ENCODE measurements at places on chromosomes 5 and 9.

DNA sequence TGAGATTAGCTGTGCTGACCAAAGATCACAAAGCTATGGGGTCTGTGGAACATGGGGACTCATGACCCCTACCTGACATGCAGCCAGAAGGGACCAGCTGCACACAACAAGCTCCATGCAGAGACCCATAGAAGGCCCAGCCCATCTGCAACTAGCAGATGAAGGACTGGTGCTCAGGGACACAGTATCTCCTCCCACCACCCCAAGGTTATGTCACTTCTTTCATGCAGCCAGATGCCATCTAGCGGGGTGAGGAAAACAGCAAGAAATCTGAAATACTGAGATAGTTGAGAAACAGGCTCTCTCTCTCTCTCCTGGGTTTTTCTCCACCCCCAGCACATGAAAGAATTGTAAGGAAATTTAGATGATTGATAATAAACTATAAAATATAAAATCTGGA lies 161.3 kb upstream of the DAPK1 start:
- peaks cover 14% of the 10 kb centered on the region for H3K27me3 ChIP-seq
- H3K36me3 ChIP-seq = no peaks in the 10 kb centered on the region
- no peak overlapping the region for H3K4me3 ChIP-seq
- peaks cover 5% of the 10 kb centered on the region for H3K4me1 ChIP-seq
- DNase-seq = no peak

GRCh38 chr9:19138084-19138483 lies 10.8 kb upstream of the PLIN2 start:
- H3K27me3 ChIP-seq = no peaks in the 10 kb centered on the region
- no peak overlapping the region for H3K27ac ChIP-seq
- no peak overlapping the region for H3K4me3 ChIP-seq
- H3K4me1 ChIP-seq = no peaks in the 10 kb centered on the region
- no peaks in the 10 kb centered on the region for H3K36me3 ChIP-seq

DNA sequence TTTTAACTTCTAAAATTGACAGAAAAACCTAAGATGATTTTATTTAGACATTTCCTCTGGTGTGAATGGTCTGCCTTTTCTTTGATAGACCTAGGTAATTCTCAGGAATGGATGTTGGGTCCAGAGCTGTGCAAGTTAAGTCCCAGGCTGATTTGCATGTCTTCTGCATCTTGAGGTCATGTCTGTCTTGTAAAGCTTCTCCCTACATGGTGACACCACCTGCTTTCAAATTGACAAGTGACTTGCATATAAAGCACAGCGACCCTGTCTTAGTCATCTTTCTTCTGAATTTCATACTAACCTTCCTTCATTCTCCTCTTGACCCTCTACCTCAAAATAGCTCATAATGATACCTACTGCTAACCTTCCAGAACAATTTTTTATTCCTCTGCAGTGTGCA lies 29.2 kb downstream of the OSTF1 start:
- H3K36me3 ChIP-seq = peaks cover 11% of the 10 kb centered on the region
- no peak overlapping the region for H3K4me3 ChIP-seq
- no peak for DNase-seq
- H3K27me3 ChIP-seq = no peaks in the 10 kb centered on the region
- peaks cover 5% of the 10 kb centered on the region for H3K4me1 ChIP-seq

DNA sequence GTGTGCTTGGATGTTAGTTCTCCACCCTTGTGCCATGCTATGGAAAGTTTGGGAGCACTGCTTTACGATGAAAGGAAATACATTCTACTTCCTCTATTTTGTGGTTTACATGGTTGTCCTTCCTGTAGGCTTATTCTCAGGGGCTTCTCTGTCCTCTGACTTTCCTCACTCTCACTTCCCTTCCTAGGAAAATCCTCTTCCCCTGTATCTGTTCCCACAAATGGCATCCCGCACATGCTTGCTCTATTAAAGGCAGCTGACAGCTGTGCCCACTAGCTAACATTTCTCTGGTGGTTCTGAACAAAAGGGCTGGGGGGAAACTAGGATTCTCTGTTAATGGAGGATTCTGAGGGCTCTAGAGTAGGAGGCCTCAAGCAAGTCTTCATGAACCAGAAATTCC lies 52.4 kb downstream of the FAM170A start:
- H3K27ac ChIP-seq = no peak overlapping the region
- H3K4me3 ChIP-seq = no peak overlapping the region
- H3K36me3 ChIP-seq = no peaks in the 10 kb centered on the region
- no peaks in the 10 kb centered on the region for H3K27me3 ChIP-seq
- no peaks in the 10 kb centered on the region for H3K4me1 ChIP-seq

- H3K4me3 ChIP-seq = no peak overlapping the region
- DNase-seq = no peak
- no peaks in the 10 kb centered on the region for H3K36me3 ChIP-seq
- H3K27ac ChIP-seq = no peak overlapping the region
Measured at GRCh38 chr9:117278020-117278419, 136.8 kb downstream of the ASTN2 start.

DNA sequence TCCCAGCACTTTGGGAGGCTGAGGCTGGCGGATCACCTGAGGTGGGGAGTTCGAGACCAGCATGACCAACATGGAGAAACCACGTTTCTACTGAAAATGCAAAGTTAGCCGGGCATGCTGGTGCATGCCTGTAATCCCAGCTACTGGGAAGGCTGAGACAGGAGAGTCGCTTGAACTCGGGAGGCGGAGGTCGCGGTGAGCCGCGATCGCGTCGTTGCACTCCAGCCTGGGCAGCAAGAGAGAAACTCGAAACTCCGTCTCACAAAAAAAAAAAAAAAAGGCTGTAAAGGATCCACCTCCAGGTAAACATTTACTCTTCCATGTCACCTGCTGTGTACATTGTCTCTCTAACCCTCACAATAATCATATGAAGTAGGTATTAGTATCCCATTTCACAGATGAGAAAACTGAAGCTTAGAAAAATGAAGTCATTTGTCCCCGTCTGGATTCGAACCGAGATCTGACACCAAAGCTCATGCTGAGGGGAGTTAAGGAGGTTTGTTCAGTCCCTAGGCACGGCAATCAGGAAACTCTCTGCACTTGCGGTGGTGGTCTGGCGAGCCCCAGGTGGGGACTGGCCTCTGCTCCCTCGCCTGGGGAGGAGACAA lies 494 bp upstream of the DOCK2 start:
- peaks cover 6% of the 10 kb centered on the region for H3K36me3 ChIP-seq
- no peaks in the 10 kb centered on the region for H3K27me3 ChIP-seq
- no peak for DNase-seq
- peak overlapping the region; percentile 55 for H3K4me3 ChIP-seq
- H3K4me1 ChIP-seq = peaks cover 24% of the 10 kb centered on the region

DNA sequence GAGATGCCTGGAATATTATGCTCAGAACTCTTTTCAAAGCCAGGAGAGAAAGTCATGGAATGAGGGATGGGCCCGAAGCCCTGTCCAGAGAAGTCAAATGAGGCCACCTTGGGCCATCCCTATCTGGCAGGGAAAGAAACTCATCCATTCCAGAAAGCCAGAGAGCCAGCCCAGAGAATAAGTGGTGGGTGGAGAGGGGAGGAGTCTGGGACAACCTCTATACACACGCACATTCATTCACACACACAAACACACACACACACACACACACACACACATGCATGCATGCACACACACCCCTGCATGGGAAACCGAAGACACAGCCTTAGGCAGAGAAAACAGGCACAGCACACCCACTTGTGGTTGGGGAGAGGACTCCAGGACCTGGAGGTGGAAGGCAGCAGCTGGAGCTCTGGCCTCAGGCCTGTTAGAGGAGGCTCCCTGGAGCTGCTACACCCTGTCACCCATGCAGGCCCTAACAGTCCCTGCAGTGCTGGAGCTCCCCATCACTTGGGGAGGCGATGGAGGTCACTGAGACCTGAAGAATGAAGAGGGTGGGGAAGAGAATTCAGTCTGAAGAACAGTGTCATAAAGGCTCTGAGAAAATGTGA lies 38.0 kb downstream of the TGFBI start:
- H3K4me3 ChIP-seq = no peak overlapping the region
- H3K27me3 ChIP-seq = peaks cover 5% of the 10 kb centered on the region
- DNase-seq = no peak
- no peaks in the 10 kb centered on the region for H3K4me1 ChIP-seq
- no peaks in the 10 kb centered on the region for H3K36me3 ChIP-seq
- no peak overlapping the region for H3K27ac ChIP-seq

GRCh38 chr9:21395778-21396717 lies 10.8 kb upstream of the IFNA2 start:
- H3K4me1 ChIP-seq = peaks cover 8% of the 10 kb centered on the region
- no peak overlapping the region for H3K27ac ChIP-seq
- H3K36me3 ChIP-seq = no peaks in the 10 kb centered on the region
- peaks cover 31% of the 10 kb centered on the region for H3K27me3 ChIP-seq
- DNase-seq = peak; percentile 74
- peak overlapping the region; percentile 22 for H3K4me3 ChIP-seq

DNA sequence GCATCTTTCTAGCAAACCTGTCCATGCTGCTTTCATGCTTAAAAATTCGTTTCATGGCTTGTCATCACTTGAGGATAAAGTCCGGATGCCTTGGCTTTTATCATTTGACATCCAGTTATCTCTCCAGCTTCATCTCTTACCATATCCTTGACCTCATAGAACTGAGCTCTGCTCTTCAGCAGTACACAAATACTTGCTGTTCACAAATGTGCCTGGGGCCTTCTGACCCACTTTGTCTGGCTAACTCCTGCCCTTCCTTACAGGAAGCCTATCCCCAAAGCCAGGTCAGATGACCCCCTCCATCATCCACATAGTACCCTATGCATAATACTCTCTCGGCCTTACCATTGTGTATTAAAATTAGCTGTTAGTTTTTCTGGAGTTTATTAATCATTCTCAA lies 249.1 kb downstream of the SAXO1 start:
- H3K27me3 ChIP-seq = no peaks in the 10 kb centered on the region
- no peaks in the 10 kb centered on the region for H3K4me1 ChIP-seq
- DNase-seq = no peak
- H3K4me3 ChIP-seq = no peak overlapping the region
- no peak overlapping the region for H3K27ac ChIP-seq

DNA sequence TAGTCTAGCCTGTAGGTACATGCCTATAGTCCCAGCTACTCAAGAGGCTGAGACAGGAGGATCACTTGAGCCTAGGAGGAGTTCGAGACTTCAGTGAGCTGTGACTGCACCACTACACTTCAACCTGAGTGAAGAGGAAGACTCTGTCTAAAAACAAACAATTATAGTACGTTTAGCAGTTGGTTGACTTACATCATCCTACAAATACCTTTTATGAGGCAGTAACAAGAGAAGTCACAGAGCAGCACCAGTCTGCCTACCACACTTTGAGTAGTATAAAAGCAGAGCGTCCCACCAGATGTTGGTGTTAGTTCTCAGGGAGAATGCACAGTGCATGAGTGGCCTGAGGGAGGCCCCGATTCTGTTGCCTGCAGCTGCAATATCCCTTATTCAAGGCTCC lies 16.1 kb downstream of the ZFR start:
- H3K27me3 ChIP-seq = no peaks in the 10 kb centered on the region
- H3K4me3 ChIP-seq = no peak overlapping the region
- H3K4me1 ChIP-seq = peaks cover 3% of the 10 kb centered on the region
- H3K27ac ChIP-seq = no peak overlapping the region

DNA sequence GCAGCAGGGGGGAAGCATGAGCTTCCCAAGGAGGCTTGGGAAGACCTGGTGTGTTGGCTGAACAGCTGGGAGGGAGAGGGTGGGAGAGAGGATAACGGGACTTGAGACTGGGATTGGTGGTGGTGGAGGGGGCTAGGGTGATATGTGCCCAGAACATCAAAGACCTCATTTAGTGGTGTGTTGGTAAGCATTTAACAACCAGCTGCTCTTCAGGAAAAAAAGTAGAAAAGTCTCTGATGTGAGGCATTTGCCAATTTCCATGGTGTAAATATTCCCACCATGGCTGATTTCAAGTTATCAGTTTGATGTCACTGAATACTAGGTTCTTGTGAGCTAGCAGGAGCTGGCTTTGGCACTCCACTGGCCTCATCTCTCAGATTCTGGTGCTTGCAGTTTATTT lies 170.8 kb downstream of the MACROH2A1 start:
- H3K4me3 ChIP-seq = no peak overlapping the region
- H3K4me1 ChIP-seq = no peaks in the 10 kb centered on the region
- DNase-seq = no peak
- no peak overlapping the region for H3K27ac ChIP-seq
- H3K27me3 ChIP-seq = no peaks in the 10 kb centered on the region
- no peaks in the 10 kb centered on the region for H3K36me3 ChIP-seq

- H3K36me3 ChIP-seq = no peaks in the 10 kb centered on the region
- H3K4me1 ChIP-seq = no peaks in the 10 kb centered on the region
- no peak overlapping the region for H3K4me3 ChIP-seq
- DNase-seq = no peak
- H3K27ac ChIP-seq = no peak overlapping the region
Measured at GRCh38 chr5:31706186-31706585, 67.3 kb downstream of the PDZD2 start.

GRCh38 chr9:74907085-74907484 lies 19.4 kb upstream of the TRPM6 start:
- no peaks in the 10 kb centered on the region for H3K36me3 ChIP-seq
- H3K27ac ChIP-seq = no peak overlapping the region
- H3K27me3 ChIP-seq = no peaks in the 10 kb centered on the region
- DNase-seq = no peak

- no peaks in the 10 kb centered on the region for H3K27me3 ChIP-seq
- peak overlapping the region; percentile 62 for H3K4me3 ChIP-seq
Measured at GRCh38 chr9:136484153-136485048, 1.6 kb upstream of the SEC16A start.

DNA sequence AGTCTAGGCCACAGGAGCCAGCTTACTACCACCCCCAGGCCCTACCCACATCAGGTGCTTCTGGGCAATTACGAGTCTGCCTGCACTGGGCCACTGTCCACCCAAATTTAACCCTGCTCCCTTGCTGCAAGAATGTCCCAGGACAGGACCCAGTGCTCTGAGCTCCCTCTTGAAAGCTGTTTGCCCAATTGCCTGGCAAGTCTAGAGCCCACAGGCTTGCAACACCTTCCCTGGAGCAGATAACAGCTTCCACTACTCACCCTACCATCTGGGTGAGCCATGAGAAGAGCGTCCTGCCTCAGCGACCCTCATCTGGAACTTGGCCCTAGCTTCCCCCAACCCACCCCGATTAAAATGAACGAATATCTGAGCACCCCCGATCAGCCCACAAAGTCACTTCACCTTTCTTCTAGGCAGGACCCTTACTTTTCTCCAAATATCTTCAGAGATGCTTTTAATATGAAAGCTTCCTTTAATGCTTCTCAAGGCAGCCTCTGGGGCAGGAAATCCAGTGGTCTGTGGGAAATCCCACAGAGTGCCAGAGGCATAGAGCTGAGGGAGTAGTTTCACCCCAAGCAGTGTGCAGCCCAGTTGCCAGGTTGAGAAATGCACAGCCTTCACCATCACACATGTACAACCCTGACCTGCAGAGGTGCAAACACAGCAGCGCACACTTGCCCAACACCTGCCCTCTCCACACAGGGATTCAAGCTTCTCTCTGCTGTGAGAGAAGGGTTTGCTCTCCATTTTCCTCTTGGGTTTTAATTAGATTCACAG lies 10.6 kb downstream of the ACSL6 start:
- H3K27ac ChIP-seq = no peak overlapping the region
- no peaks in the 10 kb centered on the region for H3K36me3 ChIP-seq
- DNase-seq = no peak
- no peaks in the 10 kb centered on the region for H3K4me1 ChIP-seq

All from B cell (primary cell).